Mammary epithelial cell (primary cell): ENCODE measurements at places on chromosomes 11 and 22. TPM values are rescaled to one million over a fixed set of nuclear protein-coding genes. Genes with fewer than 3 reads are reported as not detected.

Gene OR5AL1
- not detected for polyA plus RNA-seq

Gene ANO3
- not detected for polyA plus RNA-seq

Gene CHRDL2
- polyA plus RNA-seq = not detected

Gene OR52E1
- not detected for polyA plus RNA-seq

Gene YAP1
- 124 TPM for polyA plus RNA-seq

Gene FLRT1
- polyA plus RNA-seq = 0.02 TPM
